Activated CD4-positive, alpha-beta T cell treated with anti-CD3 and anti-CD28 coated beads, Interleukin-2, amount 50 U/mL, for 4 hours (primary cell): ENCODE measurements at places on chromosomes 5 and 9.

DNA sequence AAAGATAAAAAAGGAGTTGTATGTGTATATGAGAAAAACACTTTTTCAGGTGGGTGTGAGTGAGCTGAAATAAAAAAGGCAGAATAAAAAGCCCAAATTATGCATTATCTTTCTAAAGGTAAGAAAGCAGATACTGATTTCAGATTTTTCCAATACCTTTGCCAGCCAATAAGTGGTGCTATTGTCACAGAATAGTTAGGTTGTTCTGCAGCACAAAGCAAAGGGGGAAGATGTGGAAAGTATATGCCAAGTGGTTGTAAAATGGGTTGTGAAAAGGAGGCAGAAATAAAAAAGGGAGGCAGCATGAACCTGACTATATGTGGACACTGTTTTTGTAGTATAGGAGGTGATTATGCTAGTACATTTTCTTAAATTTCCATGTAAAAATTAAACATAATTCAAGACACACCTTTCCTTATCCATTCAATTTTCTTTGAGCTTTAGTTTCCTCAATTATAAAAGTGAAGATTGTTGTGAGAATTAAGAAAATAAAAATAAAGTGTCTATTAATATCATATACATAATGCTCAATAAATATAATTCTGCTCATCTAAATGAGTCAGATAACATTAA lies 106.7 kb downstream of the SMIM15 start:
- DNase-seq, result no peak

DNA sequence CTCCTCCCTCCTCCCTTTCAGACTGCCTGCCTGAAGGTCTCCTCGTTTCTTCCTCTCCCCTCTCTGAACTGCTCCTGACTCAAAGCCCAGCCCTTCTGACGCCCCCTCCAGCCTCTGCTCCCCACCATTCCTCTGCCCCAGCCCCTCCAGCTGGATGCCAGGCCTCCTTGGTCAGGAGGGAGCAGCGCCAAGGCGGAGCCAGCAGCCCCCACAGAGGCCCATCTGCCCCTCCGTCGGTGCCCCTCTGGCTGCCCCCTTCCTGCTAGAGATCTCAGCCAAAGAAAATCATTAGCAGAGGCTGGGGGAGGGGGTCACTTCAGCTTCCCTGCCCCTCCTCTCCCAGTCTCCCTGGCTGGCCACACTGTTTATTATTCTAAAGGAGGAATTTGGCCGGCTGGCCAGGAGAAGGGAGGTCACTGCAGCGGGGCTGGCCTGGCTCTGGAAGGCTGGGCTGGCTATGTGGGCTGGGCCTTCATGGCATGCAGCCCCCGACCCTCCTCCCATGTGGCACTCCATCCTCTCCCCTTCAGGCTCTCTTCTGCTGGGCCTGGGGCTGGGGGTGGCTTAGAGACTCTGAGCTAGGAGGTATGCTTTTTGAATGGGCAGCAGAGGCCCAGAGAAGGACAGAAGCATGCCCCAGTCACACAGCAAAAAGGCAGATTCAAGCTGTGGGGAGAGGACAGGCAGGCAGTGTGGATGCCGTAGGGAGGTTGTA lies 16.9 kb downstream of the PDGFRB start:
- DNase-seq, result no peak

- DNase-seq, result no peak
Observed at GRCh38 chr9:125881042-125881441, 133.9 kb downstream of the PBX3 start.

GRCh38 chr9:21543187-21543586 lies 61.1 kb upstream of the IFNE start:
- DNase-seq, result no peak

DNA sequence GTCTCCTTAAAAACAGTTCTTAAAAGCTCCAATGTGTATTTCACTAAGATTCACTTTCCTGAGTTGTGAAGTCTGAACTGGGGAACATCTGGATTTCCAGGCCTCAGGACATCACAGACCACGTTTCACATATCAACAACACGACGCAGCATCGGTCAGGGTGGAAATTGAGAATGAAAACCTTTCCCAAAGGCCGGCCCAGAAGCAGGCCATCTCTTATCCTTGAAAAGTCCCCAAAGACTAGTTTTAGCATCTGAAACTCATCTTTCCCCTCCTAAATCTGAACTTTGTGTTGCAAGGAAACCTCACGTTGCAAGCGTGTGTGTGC lies 96.4 kb upstream of the COL5A1 start:
- no peak for DNase-seq

GRCh38 chr5:163718272-163718671 lies 212.9 kb downstream of the MAT2B start:
- DNase-seq, result no peak

GRCh38 chr5:57863661-57864060 lies 381.1 kb upstream of the ACTBL2 start:
- DNase-seq, result no peak

DNA sequence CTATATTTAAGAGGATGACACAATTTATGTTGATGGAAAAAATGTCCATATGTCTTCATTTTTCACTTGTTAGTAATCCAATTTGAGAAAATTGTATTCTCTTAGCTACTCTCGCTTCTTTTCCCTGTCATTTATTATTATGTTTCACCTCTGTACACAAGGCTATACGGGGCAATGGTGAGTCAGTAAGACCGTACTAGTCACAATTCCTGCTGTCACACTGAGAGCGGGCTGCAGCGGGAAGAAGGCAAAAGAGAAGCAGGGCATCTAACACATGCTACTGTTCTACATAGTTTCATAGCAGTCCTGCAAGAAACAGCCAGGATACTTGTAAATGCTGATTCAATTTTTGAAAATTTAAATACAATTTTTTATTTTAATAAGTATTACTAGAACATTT lies 23.3 kb upstream of the PRDM9 start:
- no peak for DNase-seq

DNA sequence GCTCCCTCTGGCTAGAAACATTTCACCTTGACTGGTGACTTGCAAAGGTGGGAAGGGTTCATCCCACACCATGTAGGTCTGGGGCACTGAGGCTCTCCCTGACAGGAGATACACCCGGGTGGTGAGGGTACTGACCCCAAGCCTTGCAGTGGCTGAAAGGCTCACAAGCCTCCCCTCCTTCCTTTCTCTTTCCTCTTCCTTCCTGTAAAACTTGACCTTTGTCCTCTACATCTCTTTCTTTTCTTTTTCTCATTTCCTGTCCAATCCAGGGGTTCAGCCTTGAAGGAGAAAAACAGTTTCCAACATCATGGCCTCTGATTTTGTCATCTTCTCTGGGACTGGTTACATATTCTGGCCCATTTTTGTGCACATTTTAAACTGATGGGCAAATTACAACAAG lies 16.6 kb downstream of the FBP2 start:
- DNase-seq, result no peak

DNA sequence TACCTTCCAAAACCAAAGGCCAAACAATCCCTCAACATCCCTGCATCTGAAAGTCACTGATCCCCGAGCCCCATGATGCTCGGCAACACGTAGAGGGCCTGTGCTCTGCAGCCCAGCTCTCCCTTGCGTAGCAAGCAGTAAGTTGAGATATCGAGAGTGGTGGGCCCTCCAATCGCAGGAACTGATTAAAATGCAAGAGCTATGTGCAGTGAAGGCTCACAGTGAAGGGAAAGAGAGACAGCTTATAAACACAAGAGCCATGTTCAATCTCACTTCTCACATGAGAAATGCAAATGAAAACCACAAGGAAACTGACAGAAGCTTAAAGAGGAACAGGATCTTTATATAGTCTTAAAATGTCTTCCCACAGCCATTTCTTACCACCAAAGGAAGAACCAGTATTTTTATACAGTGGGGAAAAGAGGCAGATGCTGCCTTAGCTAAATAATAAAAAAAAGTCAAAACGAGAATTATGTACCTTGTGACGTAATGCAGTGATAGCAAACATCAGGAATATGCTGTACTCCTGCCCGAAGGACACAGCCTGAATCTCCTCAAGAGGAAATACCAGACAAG lies 24.6 kb downstream of the TTF1 start:
- no peak for DNase-seq

GRCh38 chr5:160742446-160742845 lies 109.6 kb downstream of the ATP10B start:
- DNase-seq, result no peak

- no peak for DNase-seq
Observed at GRCh38 chr5:16178745-16179372, 732 bp downstream of the MARCHF11 start.

GRCh38 chr5:157108976-157109375 lies at the start of gene HAVCR2:
Gene HAVCR2 (minus strand): TSS chr5:157109044. CDS start chr5:157108983, 61 bp downstream.
- DNase-seq, result peak; percentile 9

- no peak for DNase-seq
Observed at GRCh38 chr5:3862906-3863305, 267.3 kb downstream of the IRX1 start.

DNA sequence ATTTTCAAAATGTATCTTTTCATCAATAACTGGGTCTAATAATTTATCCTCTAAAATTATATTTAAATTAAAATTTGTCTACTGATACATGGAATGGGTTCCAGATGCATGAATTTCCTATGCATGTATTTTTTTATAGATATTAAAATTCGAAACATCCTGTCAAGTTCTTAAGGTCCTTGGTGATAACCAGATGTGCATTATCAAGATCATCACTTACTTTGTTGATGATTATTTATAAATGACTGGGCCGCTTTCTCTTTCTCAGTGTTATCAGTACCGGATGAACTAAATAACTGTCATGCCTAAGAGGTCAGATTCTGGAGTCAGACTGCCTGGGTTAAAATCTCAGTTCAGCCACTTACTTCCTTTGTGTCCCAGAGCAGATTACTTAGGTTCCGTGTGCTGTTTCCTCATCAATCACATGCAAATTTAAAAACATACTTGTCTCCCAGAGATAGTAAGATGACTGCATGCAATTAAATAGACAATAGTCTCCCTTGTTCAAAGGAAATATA lies 124.3 kb downstream of the TEX10 start:
- no peak for DNase-seq

- no peak for DNase-seq
Observed at GRCh38 chr5:98483301-98483685, 290.2 kb upstream of the RGMB start.

- no peak for DNase-seq
Observed at GRCh38 chr5:77295863-77296378, 85.4 kb downstream of the PDE8B start.

DNA sequence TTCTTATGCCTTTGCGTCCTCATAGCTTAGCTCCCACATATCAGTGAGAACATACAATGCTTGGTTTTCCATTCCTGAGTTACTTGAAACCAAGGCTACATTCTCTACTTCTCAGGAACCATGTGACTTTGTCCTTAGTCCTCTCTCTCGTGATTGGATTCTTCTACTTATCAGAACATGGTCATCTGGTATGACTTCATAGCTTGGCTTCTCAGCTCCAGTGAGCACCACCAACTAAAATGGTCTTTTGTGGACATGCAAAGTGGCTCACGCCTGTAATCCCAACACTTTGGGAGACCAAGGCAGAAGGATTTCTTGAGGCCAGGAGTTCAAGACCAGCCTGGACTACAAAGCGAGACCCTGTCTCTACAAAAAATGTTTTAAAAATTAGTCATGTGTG lies 81.2 kb upstream of the NIPBL start:
- no peak for DNase-seq

DNA sequence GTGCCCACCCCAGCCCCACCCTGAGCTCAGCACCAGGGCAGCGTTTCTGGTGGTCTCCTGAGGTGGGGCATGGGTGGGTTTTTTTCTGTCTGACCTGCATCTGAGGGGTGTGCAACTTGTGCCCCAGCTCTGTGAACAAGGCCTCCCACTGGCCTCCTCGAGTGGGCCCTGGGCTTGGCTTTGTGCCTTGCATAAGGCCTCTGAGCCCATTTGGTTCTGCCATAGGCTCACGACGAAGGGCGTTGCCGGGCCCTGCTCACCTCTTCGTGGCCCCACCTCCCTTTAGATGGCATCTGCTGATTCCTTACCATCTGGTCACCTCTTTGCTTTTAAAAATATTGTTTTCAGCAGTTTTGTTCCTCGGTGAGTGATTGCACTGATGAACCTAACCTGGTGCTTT lies 127.1 kb upstream of the COL5A1 start:
- DNase-seq, result no peak

- no peak for DNase-seq
Observed at GRCh38 chr9:88722753-88723152, 187.8 kb downstream of the NXNL2 start.

GRCh38 chr5:130541617-130542221 lies 623.3 kb downstream of the HINT1 start:
- DNase-seq, result no peak

DNA sequence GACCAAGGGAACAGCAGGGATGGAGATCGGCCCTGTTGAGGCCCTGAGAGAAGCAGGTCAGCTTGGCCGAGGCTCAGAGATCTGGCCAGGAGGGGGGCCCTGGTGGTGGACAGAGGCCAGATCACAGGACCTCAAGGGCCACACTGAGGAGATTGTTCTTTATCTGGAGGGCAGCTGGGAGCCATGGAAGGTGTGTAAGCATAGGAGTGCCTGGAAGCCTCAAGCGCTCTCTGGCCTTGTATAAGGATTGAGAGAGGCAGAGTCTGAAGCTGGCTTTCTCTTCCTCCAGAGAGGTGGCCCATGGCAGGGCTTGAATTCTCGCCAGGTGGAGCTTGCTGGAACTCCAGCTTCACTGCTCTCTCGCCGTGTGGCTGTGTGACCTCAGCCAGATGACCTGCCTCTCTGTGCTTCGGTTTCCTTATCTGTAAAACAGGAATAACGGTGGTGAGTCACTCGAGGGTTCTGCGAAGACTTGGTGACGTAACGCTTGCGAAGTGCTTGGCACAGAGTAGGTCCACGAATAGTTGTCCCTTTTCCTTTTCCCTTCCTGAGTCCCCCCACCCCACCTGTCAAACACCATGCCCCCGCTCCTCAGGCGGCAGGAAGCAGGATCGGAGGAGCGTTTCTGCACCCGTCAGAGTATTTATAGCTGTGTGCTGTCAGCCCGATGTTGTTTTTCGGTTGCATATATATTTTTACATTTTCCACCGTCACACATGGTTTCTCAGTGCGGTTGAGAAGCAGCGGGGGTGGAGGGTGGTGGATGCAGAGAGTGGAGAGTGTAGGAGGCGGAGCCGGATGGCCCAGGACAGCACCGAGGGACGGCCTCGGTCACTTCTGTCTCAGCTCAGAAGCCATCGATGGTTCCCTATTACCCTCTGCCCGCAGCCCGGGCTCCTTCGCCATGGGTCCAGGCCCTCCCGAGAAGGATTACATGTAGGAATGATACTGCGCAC lies 17.0 kb upstream of the CRB2 start:
- DNase-seq, result peak; percentile 61

DNA sequence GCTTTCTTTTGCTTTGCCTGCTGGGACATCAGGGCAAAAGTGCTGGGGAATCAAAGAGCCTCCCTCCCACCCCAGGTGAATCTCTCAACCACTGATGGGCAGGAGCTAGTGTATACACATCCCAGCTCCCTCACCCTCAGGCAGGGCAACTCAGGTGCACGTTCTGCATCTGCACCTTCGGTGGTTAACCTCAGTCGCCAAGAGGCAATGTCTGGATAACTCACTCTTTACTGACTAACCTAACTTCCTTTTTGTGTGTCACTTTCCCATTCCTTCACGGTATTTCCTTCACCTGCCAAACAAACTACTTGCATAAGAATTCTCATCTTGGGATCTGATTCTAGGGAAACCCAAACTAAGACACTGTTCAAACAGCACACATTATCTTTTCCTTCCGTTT lies 26.3 kb downstream of the CNTFR start:
- DNase-seq, result no peak

GRCh38 chr5:132238169-132238744 lies 10.6 kb upstream of the P4HA2 start:
- peak; percentile 70 for DNase-seq

GRCh38 chr9:130450344-130451003 lies 5.7 kb downstream of the ASS1 start:
- no peak for DNase-seq
